Activated naive CD8-positive, alpha-beta T cell treated with anti-CD3 and anti-CD28 coated beads, Interleukin-2, amount 50 U/mL, for 24 hours (primary cell): ENCODE measurements at places on chromosomes 6 and 20.
A peak's percentile ranks its signal among the peaks of the same experiment; 100 is the strongest.

DNA sequence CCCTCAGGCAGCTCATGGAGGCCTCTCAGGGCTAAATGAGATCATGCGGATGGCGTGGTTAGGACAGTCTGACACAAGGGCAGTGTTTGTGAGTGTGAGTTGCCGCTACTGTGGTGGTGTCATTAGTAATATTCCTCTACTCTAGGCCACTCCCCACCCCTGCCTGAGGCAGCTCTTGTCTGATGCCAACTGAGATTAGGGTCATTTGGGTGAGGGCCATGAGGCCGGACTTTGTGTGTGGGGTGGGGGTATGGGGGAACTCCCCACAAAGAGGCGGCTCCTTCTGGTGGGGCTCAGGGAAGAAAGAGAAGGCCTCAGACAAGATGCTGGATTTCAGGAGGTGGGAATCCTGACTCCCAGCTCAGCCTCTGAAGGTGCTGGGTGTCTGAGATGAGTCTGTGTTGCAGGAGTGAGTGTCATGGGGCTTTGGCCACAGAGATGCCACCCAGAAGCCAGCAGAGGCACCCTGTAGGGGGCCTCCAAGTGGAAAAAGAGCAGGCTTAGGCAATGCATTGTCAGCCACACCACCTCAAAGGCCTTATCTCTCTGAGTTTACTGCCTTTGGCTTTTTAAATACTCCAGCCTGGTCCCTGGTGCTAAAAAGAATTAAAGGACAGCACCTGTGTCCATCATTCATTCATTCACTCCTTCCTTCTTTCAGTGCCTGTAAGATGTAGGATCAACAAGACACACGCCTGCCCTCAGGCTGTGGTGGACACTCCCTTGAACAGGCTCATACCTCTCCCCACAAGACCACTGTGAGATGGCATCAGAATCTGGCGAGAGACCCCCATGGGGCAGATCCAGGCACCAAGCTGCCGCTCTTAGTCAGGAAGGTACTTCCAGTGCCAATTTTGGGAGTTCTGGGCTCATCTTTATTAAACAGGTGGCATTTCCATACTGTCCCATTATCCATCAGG lies 175.2 kb downstream of the MRPL14 start:
- no peak overlapping the region for H3K27ac ChIP-seq
- no peak overlapping the region for H3K4me3 ChIP-seq
- DNase-seq: no peak
- H3K4me1 ChIP-seq: no peaks in the 10 kb centered on the region
- H3K36me3 ChIP-seq: no peaks in the 10 kb centered on the region

GRCh38 chr6:156183678-156184077 lies 593.5 kb upstream of the ARID1B start:
- H3K27ac ChIP-seq: no peak overlapping the region
- H3K4me3 ChIP-seq: no peak overlapping the region
- no peak for DNase-seq
- no peaks in the 10 kb centered on the region for H3K36me3 ChIP-seq

GRCh38 chr20:48695255-48695654 lies 132.5 kb downstream of the PREX1 start:
- no peak overlapping the region for H3K4me3 ChIP-seq
- peaks cover 23% of the 10 kb centered on the region for H3K4me1 ChIP-seq
- H3K36me3 ChIP-seq: peaks cover 47% of the 10 kb centered on the region
- H3K27ac ChIP-seq: peak overlapping the region; percentile 18

DNA sequence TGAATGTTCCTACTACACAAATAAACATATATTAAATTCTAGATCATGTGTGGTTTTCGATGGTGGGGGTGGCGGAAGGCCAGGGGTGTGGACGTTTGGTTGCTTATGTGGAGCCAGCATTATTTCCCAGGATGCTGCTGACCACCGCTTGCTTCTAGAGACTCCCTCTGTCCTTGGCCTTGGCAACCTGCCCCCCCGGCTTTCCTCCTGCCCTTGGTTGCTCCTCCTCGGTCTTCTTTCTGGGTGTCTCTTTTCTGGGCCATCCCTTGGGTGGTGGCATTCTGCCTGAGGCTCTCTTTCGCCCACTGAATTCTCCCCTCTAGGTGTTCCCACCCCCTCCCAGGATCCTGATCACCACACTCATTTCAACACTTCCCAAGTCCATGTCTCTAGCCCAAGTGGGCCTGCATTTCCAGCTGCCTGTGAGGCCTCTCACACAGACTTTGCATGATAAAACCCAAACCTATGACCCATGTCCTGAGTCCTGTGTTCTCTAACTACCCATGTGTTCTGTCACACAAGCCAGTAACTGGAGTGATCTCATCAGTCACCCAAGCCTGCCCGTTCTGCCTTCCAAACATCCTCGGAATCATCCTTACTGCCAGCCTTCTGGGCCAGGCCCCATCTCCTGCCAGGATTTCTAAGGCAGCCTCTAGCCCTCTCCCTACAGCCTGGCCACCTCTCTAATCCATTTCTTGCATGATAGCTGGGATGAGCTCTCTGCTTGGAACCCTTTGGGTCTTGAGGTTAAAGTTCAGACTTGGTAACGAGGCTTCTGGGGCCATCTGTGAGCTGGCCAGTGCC lies 71.2 kb downstream of the CDS2 start:
- peaks cover under 1% of the 10 kb centered on the region for H3K4me1 ChIP-seq
- peaks cover 5% of the 10 kb centered on the region for H3K36me3 ChIP-seq
- H3K27me3 ChIP-seq: no peaks in the 10 kb centered on the region
